Psoas muscle (tissue), 8 donors: ENCODE measurements at places on chromosomes 12 and 14. TPM values are rescaled to one million over a fixed set of nuclear protein-coding genes. Genes with fewer than 3 reads are reported as not detected.

ADCY6 gene
- total RNA-seq, result 13.4 TPM

LRRC10 gene
- not detected for total RNA-seq

ABHD4 gene
- total RNA-seq, result 34.1 TPM

TAS2R14 gene
- total RNA-seq, result 0.52 TPM

KRT72 gene
- total RNA-seq, result not detected

ST8SIA1 gene
- total RNA-seq, result 0.68 TPM

SYNDIG1L gene
- total RNA-seq, result not detected

VCPKMT gene
- total RNA-seq, result 6.3 TPM

NKX2-8 gene
- total RNA-seq, result not detected

ACOT6 gene
- not detected for total RNA-seq

AMIGO2 gene
- 1.1 TPM for total RNA-seq

M6PR gene
- total RNA-seq, result 62.1 TPM

DDHD1 gene
- 4.9 TPM for total RNA-seq

SLC7A8 gene
- 14.9 TPM for total RNA-seq

PLCZ1 gene
- total RNA-seq, result not detected

TSPAN19 gene
- total RNA-seq, result not detected

INSM2 gene
- total RNA-seq, result not detected

B4GALNT3 gene
- total RNA-seq, result 1.5 TPM

CCNT1 gene
- total RNA-seq, result 28.2 TPM
